Fibroblast of lung (primary cell): ENCODE measurements at places on chromosomes 1 and 21. TPM values are rescaled to one million over a fixed set of nuclear protein-coding genes. Genes with fewer than 3 reads are reported as not detected.

DNA sequence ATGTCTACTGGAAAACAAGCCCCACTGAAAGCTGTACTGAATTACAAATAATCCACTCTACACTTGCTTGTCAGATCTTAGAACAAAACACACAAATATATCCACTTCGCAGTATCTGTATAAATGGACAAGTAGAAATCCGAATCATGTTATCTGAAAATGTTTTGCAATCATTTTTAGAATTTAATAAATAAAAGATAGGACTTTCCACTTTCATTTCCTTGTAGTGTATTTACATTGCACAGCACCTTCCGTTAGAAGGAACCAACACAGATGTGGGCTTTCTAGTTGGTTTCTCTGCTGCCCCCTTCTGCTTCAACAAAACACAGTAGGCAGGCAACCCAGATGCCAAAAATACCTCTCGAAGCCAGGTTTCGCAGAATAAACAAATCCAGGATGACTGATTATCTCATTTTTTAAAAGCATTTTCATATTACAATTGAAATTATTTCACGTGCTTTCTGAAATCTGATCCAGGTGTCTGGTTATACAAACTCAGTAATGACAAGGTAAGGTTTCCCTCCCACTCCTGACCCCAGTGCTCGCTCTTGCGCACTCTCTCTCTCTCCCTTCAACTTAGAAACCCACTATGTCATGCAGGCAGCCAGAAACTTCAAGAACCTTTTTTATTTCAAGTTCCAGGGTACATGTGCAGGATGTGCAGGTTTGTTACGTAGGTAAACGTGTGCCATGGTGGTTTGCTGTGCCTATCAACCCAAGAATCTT is 389.9 kb downstream of the SMYD3 start:
- peak; percentile 64 for DNase-seq

GRCh38 chr1:155219592-155220031 is 11.1 kb downstream of the MTX1 start:
- peak; percentile 20 for DNase-seq

DNA sequence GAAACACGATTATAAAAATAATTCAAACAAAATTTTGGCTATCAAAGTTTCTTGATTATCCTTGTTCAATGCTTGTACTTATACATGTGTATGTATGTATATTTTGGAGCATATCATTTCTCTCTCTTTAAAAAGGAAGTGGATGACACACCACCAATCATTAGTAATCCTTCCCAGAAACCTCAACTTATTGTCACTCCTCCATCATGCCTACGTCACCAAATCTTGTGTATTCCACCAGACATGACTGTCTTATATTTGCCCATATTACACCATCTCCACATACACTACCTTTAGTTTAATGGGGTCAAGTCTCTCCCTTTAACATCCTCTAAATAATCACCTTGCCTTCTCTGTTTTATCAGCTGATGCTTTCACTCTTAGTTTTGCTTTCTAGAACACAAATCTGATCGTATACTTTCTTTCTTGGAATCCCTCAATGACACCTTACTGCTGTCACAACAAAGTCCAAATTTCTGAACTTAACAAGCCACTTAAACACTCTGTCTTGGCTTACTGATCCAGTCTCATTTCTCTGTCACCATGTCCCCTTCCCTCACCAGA is 124.0 kb downstream of the BRINP3 start:
- peak; percentile 34 for DNase-seq

GRCh38 chr1:13828454-13829151 is 128.6 kb downstream of the PRDM2 start:
- DNase-seq, result no peak

DNA sequence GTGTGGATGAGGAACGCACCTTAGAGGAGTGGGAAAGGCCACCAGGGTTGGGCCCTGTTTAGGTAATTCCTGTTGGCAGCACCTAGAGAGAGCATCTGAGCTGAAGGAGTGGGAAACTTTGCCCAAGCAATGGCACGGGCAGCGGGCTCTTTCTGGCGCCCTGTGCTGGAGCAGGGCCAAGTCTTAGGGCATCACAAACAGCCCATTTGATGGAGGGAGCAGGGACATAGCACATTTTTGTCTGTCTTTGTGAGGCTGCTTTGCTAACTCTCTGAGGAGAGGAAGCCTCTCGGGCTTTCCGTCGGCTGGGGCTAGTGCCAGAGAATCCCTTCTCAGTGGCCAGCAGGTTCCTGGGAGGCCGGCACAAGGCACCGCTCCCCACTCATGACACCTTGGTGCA is 22.5 kb upstream of the CNTN2 start:
- no peak for DNase-seq

DNA sequence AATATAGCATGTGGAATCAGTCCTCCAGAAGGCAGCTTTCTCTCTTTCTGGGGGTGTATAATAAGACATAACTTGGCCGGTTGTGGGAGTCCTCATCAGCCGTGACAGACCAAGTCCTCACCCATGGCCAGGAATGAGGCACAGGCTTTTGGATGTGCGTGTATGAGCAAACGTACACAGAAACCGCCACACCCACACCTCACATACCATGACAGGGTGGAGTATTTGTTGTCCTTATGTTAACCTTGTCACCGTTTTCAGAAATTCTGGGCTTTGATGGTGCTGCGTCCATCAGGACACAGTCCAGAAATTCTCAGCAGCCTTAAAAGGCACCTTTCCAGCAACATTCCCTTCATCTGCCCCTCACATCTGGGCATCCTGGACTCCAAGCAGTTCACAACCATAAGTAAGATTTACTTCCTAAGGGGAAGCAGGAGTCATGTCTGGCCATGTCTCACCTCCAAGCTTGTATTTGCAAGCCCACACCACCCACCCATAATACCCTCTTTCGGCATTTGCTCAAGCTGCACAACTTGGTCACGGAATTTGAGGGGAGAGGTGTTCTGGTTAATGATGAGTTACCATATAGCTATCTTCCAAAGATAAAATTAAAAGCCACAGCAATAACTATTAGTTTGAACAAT is 12.4 kb downstream of the C1orf116 start:
- no peak for DNase-seq

- DNase-seq, result peak; percentile 54
These were observed 391 bp upstream of the KIAA1614 start for GRCh38 chr1:180912211-180912800.

DNA sequence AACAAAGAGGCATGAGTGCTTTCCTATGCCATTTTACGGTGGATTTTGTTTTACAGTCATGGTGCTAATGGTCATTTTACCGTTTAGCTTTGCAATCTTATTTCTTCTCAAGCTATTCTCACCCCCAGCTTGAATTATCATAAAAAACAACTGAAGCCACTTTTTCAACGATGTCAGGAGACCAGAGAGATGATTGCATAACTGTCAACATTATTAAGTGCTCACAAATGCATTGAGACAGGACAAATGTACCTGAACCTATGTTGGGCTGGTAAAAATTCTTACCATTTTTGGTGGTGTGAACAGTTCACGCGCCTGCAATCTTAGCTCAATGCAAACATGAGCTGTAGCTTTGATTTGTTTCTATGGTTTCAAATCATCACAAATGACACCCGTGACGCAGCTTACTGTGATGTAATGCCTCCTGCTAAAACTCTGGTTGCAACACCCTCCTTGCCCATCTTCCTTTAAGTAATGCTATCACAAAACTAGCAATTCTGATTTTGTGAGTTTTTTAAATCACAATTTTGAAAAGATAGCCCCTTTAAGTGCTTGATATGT is 104.4 kb downstream of the UCHL5 start:
- no peak for DNase-seq

- no peak for DNase-seq
These were observed 12.8 kb downstream of the PRDM15 start for GRCh38 chr21:41866274-41866809.

DNA sequence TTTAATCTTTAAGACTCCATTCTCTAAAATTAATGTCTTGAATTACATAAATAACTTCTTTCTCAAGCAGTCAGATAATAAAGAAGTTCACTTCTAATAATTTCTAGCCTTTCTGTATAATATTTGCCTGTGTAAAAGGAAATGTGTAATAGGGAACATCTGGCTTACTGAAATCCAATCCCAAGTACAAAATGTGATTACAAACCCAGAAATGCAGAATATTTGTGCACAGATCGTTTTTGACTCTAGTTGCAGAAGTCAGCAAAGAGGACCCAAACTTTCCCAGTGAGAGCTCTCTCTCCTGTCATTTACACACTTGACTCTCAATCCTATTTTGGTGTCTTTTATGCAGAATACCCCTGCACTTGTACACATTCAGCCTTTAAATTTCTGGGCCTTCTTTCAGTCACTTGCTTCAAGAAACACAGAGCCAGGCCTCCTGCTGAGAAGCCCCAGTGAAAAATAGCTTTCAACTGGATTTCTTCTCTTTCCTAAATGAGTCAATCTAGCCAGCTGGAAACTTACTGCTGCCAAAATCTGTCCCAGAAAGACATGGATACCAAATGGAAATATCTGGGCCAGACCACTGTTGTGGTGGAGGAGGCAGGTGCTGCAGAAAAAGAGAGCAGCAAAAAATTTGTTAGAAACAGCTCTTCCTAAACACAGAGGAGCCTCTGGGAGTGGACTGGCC is 68.5 kb upstream of the ADAM30 start:
- DNase-seq, result peak; percentile 80

- DNase-seq, result no peak
These were observed 43.7 kb downstream of the RHOU start for GRCh38 chr1:228778961-228779360.

GRCh38 chr1:183918589-183918988 is 113.7 kb downstream of the RGL1 start:
- DNase-seq, result no peak

DNA sequence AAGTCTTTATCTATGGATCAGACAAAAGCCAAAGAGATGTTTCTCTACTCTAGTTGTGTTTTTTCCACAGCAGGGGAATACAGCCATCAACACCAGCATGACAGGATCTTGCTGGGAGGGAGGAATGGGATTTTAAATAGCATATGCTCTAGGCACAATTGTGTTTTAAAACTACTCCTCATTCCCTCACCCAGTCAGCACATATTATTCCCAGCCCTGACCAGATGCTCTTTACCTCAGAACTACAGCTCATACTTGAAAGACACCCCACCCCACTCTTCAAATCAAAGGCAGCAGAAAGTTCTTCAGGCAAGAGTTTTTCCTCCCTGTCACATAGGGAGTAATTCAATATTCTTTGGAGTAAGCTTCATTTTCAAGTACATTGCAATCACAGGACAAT is 46.2 kb upstream of the TBX15 start:
- no peak for DNase-seq

GRCh38 chr21:39313042-39313570 is 326 bp downstream of the BRWD1 start:
- peak; percentile 11 for DNase-seq

- no peak for DNase-seq
These were observed 26.8 kb upstream of the RASAL2 start for GRCh38 chr1:178066908-178067614.

DNA sequence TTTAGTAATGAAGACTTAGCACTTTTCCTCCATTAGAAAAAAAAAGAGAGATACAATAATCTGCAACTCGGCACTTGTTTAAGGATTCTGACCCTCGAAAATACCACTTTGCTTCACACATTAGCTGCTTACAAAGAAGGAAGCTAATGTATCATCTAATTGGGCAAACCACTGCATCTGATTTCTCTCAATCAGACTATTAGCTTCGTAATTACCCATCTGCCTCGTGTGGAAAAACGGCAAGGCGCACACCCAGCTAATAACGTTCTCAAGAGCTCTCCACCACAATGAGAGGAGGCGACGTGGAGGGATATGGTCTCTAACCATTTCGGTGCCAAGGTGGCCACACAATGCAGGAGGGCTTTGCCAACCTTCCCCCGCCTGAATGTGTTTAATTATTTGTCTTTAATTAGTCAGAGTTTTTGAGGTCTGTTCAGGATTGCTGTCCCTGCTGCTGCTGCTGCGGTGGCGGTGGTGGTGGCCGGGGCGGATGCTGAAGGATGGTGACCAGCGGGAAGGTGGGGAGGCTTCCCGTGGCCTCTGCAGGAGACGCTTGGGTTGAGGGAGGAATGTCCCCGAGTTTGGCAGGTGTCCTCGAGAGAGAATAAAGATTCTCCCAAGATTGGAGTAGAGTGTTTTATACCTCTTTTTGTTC is 374.5 kb downstream of the RPS6KC1 start:
- DNase-seq, result no peak

GRCh38 chr1:153444078-153444477 is 16.4 kb downstream of the S100A7 start:
- no peak for DNase-seq

GRCh38 chr1:10419351-10419750 is 10.9 kb upstream of the CENPS start:
- DNase-seq, result no peak

HDAC1 gene
- total RNA-seq, result 86.3 and 100 TPM in 2 replicates

WRAP73 gene
- total RNA-seq, result 15.0 and 15.2 TPM in 2 replicates

CHD5 gene
- total RNA-seq, result under 0.01 TPM in 2 replicates

C1orf35 gene
- total RNA-seq, result 7.6 and 8.0 TPM in 2 replicates

SPRR2E gene
- not detected in 2 replicates for total RNA-seq

TAGLN2 gene
- total RNA-seq, result 220 and 300 TPM in 2 replicates

GSTM5 gene
- total RNA-seq, result 16.4 and 21.6 TPM in 2 replicates

FCRL2 gene
- total RNA-seq, result not detected in 2 replicates

CRYAA gene
- not detected in 2 replicates for total RNA-seq

RAB42 gene
- 4.1 and 5.8 TPM in 2 replicates for total RNA-seq

QSOX1 gene
- 1,004 and 1,312 TPM in 2 replicates for total RNA-seq
